ENCODE measurements at places on chromosomes 6 and 20.

- no peak for DNase-seq
Measured at GRCh38 chr6:106910999-106911949, 63.3 kb downstream of the CD24 start.

- no peak for DNase-seq
Measured at GRCh38 chr20:9518576-9519175, 4.3 kb downstream of the LAMP5 start.

DNA sequence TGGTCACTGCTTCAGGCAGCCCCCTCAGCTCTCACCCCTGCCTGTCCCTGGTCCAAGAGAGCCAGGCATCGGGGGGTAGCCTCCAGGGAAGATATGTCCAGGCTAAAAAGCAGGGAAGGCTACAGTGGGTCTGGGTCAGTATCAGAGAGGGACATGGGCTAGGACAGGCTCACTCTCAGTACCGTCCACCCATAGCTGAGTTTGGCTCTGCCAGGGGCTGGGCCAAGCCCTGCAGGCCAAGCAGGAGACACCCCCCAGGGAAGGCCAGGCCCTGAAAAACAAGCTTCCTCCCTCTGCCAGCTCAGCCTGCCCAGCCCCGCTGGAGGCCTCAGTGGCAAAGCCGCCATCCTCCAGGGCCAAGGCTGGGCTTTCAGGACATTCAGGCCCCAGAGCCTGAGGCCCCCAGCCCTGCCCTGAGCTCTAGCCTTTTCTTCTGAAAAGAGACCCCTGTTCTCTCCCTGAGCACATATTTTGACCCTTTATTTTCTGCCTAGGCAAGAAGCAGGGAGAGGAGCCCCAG, 28.6 kb upstream of the TGM2 start:
- DNase-seq: no peak

- no peak for DNase-seq
Measured at GRCh38 chr6:157881342-157881741, 58.3 kb downstream of the SNX9 start.

GRCh38 chr6:149925974-149926777, 3.3 kb upstream of the RAET1G start:
- DNase-seq: no peak
